ENCODE measurements at places on chromosomes 13 and 19. TPM values are rescaled to one million over a fixed set of nuclear protein-coding genes. Genes with fewer than 3 reads are reported as not detected.

PCDH20 gene
- 1.5 TPM for total RNA-seq

DNA sequence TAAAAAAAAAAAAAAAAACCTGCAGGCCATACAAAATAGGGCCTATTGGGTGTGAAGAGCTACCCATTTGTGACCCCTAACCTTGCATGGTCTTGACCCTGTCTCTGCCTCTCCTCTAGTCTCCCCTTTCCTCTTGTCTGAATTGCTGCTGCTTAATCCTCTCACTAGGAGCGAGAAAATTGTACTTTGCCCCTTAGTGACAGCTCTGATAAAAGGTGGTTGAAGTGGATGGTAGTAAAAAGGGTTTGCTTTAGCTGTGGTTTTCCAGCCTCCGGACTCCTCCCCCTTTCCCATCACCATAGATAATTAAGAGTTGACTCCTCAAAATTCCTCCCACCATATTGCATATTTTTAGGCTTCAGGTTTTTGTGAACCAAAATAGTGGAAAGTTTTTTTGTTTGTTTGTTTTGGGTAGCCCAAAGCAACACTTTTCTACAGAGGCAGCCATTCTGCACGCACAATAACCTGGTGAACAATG lies 23.5 kb downstream of the ACTN4 start:
- H3K27ac ChIP-seq, result peak overlapping the region; percentile 95
- no peak for DNase-seq

CEACAM20 gene
- not detected for total RNA-seq

DNA sequence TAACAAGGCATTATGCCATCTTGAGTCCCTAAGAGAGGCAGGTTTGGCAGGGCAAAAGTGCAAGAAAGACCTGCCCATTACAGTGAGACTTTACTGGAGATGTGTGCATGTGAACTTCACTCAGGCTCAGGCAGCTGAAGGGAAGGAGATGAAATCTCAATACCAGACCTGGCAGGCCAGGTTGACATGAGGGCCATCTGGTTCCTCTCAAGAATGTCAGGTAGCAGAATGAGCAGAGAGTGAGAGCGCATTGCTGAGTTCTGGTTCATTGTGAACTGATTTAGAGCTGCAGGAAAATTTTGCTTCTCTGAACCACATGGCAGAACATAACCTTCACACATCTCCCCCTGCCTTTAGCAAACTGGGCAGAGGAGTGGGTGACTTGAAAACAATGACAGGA lies 406.3 kb downstream of the GPC5 start:
- DNase-seq, result no peak
- no peaks in the 10 kb centered on the region for H3K27me3 ChIP-seq
- H3K4me1 ChIP-seq, result no peaks in the 10 kb centered on the region
- H3K27ac ChIP-seq, result no peak overlapping the region
- no peak overlapping the region for H3K4me3 ChIP-seq

DNA sequence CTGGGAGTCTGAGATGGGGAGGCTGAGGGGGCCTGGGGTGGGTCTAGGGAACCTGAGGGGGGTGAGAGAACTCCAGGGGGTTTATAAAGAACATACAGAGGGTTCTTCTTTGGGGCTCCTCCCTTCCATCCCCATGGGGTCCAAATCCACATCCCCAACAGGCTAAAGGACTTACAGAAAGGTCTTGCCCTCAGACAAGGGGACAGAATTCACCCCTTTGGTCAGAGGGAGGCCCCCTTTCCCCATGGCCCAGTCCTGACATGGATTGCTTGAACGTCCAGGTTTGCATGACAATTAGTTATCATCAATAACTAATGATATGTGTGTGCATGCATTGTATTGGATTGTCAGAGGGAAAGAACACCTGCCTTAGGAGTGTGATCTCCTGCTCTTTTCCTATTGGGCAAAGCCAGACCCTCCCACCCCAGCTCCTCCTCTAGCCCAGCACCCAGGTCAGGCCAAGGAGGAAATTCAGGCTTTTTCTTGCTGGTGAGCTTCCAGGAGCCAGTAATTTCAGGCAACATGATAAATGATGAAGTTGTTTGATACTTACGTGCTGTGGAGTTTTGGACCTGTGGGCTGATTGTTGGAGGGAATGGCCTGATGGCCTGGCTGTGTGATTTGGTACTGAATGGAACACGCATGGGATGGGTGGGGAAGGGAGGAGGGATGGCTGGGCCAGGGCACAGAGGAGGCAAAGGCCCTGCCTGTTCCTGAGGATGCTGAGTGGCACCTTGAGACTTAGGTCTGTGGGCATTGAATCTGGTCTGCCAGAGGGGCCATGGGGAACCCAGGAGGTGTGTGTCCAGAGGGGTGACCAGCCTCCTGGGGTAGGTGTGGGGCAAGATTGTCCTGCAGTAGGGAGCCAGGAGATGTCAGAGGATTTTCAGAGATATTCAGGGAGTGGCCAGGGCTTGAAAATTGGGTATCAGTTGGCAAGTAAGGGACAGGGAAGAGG lies 1.1 kb downstream of the KLHL26 start:
- peak overlapping the region; percentile 88 for H3K4me3 ChIP-seq
- DNase-seq, result no peak
- H3K36me3 ChIP-seq, result no peaks in the 10 kb centered on the region
- H3K4me1 ChIP-seq, result peaks cover 9% of the 10 kb centered on the region

DNA sequence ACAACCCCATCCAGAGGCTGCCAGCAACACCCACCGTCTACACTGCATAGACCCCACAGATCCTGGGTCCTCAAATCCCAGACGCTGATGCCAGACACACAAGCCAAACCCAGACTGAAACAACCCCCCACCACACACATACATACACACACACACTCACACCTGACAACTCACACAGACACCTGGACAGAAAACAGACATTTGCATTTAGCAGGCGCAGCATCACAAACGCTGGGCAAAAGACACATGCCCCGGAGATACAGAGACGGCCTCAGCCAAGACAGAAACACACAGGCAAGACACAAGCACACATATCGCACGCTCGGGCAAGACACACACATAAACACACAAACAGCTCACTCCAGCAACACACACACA lies 1.3 kb downstream of the BBC3 start:
- H3K27ac ChIP-seq, result peak overlapping the region; percentile 100
- no peaks in the 10 kb centered on the region for H3K27me3 ChIP-seq
- no peak for DNase-seq
- peak overlapping the region; percentile 99 for H3K4me3 ChIP-seq
- H3K4me1 ChIP-seq, result peaks cover 15% of the 10 kb centered on the region

GRCh38 chr13:21054313-21054712 lies 7.1 kb downstream of the LATS2 start:
- no peaks in the 10 kb centered on the region for H3K27me3 ChIP-seq
- no peak for DNase-seq
- H3K36me3 ChIP-seq, result peaks cover 4% of the 10 kb centered on the region

MAP4K1 gene
- total RNA-seq, result 0.67 TPM

DNA sequence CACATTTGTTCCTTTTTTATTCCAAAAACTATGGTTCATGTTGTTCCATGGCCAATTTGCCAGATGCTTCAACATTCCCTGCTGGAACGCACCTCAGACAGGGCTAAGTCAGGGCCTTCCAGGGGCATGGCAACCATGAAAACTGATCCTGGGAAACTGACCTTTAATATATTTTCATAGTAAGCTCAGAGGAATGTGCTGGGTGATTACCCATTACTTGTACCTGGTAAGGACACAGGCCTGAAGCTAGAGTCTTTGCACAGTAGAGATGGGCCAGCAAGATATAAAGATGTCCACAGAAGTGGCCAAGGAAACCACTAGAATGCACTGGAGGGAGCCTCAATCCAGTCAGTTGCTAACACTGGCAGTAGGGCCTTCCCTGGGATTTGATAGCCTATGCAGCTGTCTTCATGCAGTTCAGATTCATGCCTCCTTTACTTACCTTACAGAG lies 353.1 kb downstream of the ENOX1 start:
- H3K27me3 ChIP-seq, result no peaks in the 10 kb centered on the region
- no peak overlapping the region for H3K4me3 ChIP-seq
- DNase-seq, result no peak
- H3K36me3 ChIP-seq, result no peaks in the 10 kb centered on the region
- H3K4me1 ChIP-seq, result peaks cover 37% of the 10 kb centered on the region

ZNF578 gene
- total RNA-seq, result 0.38 TPM

LILRA5 gene
- 1.1 TPM for total RNA-seq

DNA sequence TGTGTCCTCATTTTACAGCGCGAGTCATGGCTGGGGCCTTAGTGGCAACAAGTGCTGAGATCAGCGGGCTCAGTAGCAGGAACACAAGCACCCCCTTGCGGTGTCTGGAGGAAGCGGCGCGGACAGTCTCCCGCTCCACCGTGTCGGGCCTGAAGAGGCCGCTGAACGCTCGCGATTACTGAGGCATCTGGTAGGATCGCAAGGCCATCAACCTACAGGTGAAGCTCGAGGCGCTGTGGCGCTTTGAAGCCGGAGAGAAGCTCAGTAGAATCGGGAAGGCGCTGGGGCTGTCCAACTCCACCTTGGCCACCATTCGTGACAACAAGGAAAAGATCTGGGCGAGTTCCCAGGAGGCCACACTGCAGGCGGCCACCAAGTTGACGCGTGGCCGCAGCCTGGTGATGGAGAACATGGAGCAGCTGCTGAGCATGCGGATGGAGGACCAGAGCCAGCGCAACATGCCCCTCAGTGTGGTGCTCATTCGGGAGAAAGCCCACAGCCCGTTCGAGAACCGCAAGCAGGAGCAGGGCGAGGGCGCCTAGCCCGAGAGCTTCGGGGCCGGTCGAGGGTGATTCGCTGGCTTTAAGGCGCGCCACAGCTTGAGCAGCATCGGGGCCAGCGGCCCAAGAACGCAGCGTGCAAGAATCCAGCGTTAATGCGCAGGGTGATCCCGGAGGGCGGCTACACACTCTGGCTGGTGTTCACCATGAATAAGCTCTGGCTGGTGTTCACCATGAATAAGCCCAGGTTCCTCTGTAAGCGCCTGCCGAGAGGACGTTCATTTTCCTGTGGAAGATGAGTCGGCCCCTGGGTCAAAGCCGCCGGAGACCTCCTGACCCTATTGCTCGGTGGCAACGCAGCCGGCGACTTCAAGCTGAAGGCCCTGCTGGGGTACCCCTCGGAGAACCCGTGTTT lies 8.3 kb upstream of the MZF1 start:
- H3K27me3 ChIP-seq, result no peaks in the 10 kb centered on the region
- H3K27ac ChIP-seq, result peak overlapping the region; percentile 74
- H3K36me3 ChIP-seq, result peaks cover 31% of the 10 kb centered on the region
- peaks cover 9% of the 10 kb centered on the region for H3K4me1 ChIP-seq

CEACAM4 gene
- total RNA-seq, result 0.73 TPM

DNA sequence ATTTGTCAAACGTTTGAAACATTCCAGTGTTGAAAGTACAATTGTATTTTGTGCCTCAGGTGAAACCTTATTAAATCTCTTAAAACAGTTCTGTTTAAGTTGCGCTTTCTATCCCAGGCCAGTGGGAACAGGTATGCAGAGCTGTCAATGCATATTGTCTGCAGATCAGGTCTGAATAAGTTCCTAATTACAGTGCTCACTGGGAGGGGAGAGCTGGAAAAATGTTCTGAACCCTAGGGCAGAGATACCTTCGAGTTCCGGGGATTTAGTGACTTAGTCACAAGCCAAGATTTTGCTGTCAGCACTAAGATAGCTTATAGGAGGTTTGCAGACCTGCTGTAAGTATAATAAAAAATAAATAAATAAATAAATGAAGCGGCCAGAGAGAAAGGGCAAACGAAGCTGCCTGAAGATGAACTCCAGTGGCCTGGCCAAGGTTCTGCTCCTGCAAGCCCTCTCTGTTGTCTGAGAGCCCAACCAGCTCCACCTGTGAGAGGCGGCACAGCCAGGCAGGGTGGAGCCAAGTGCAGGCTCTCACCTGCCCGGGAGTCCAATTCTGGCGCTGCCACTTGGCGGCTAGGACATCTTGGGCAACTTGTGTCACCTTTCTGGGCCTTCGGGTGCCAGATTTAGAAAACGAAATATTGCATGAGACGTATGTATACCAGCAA lies 97.9 kb upstream of the SLC7A1 start:
- H3K4me1 ChIP-seq, result no peaks in the 10 kb centered on the region
- no peak overlapping the region for H3K27ac ChIP-seq
- H3K36me3 ChIP-seq, result no peaks in the 10 kb centered on the region
- DNase-seq, result no peak
- H3K27me3 ChIP-seq, result no peaks in the 10 kb centered on the region

DNA sequence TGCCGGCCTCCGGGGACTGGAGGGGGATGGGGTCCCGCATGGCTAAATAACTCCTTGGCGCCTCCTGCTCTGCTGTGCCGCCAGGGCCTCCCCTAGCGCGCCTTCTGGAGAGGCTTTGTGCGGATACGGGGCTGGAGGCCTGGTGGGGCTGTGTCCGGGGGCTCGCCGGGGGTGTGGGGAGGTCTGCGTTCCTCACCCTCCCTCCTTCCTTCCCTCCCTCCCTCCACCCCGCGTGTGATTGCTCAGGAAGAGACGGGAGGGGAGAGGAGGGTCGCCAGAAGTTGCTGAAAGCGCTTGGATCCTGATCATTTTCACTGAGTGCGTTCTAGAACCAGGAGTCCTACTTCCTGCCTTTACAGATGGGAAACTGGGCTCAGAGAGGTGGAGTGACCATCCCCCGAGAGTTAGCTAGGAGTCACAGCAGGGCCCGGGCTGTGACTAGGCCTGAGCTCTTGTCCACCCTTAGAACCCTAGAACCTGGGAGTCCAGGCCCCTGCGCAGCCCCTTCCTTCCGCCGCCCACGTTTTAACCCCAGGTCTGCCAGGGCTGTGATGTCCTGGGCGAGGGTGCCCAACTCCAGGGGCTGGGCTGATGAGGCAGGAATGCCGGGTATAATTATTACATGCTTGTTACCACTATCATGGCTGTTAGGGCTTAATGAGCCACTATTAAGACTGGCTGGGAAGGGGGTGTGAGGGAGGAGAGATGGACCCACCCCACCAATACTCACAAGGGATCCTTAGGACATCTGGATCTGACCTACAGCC lies 782 bp upstream of the JUND start:
- peak overlapping the region; percentile 72 for H3K4me3 ChIP-seq
- peak overlapping the region; percentile 100 for H3K27ac ChIP-seq
- peaks cover 12% of the 10 kb centered on the region for H3K36me3 ChIP-seq
- peaks cover 33% of the 10 kb centered on the region for H3K4me1 ChIP-seq
- no peak for DNase-seq

DNA sequence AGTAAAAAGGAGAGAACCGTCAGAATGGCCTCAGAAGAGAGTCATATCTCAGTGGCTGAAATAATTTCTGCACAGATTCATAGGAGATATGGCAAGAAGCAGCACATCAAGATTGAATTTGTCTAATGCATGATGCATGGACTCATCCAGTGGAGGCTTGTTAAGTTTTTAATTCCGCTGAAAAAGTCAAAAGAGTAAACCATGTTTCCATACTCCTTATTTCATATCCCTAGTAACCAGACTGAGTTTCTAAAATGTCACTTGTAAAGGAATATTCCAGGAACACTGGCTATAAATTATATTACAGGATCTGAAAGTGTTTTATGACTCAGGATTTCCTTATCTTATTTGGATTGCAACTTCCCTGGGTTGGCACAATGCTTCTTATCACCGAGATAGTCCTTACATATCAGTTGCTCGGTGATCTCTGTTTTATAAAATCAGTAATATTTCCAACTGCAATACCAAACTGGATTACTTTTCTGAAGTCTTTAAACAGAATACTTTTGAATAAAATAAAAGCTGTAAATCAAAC lies 180.2 kb upstream of the TSC22D1 start:
- H3K36me3 ChIP-seq, result no peaks in the 10 kb centered on the region
- no peak for DNase-seq
- peak overlapping the region; percentile 97 for H3K27ac ChIP-seq
- H3K4me1 ChIP-seq, result peaks cover 19% of the 10 kb centered on the region
- no peaks in the 10 kb centered on the region for H3K27me3 ChIP-seq
- H3K4me3 ChIP-seq, result no peak overlapping the region

GRCh38 chr13:97134364-97135095 lies 87.6 kb upstream of the MBNL2 start:
- no peak overlapping the region for H3K4me3 ChIP-seq
- no peaks in the 10 kb centered on the region for H3K36me3 ChIP-seq
- no peaks in the 10 kb centered on the region for H3K27me3 ChIP-seq
- DNase-seq, result no peak
- H3K27ac ChIP-seq, result no peak overlapping the region

GRCh38 chr19:47179653-47180310 lies 49.1 kb downstream of the SAE1 start:
- no peak overlapping the region for H3K27ac ChIP-seq
- no peak for DNase-seq

ZNF493 gene
- total RNA-seq, result 4.1 TPM

All from psoas muscle (tissue), 8 donors.